HuH-7 (cell line): ENCODE measurements at places on chromosomes 3 and 15.
A peak's percentile ranks its signal among the peaks of the same experiment; 100 is the strongest.

- no peak for DNase-seq
Measured at GRCh38 chr3:123246866-123247265, 45.1 kb downstream of the SEC22A start.

DNA sequence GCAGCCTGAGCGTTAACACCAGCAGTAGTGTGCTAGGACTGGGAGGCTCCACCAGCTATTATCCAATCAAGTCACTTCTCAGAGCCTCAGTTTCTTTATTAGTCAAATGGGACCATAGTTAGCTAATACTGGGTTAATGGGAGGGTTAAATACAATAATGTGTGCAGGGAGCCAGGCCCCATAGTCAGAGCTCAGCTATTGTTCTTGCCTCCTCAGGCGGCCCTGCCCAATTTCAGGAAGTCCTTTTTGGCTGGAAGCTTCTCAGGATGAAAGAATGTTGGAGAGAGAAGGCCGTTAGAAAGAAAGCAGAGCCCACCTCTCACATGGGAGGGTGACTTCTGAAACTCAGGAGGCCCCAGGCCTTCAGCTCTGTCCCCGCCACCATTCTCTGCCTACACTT, 39.5 kb upstream of the SMAD6 start:
- no peak for DNase-seq

- DNase-seq: no peak
Measured at GRCh38 chr3:127115691-127116351, 77.1 kb upstream of the PRR23E start.

DNA sequence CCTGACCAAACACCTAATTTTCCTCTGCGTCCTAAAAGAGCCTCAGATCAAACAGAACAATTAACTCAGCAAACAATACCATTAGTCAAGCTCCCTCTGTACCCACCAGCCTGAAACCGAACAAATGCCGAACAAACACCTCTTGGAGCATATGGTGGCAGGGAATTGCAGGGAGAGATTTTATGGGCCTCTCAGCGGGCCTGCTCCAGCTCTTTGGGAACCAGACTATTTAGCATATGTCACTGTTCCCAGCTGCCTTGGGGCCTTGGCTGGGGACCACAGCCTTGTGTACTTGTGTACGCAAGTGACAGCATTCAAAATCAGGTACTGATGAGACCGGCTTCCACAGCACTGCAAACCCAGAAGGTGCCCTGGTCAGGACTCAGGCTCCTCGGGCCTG, 388.8 kb upstream of the PPP2R3A start:
- no peak for DNase-seq

GRCh38 chr3:46898321-46899150, 21.0 kb downstream of the PTH1R start:
- no peak for DNase-seq

DNA sequence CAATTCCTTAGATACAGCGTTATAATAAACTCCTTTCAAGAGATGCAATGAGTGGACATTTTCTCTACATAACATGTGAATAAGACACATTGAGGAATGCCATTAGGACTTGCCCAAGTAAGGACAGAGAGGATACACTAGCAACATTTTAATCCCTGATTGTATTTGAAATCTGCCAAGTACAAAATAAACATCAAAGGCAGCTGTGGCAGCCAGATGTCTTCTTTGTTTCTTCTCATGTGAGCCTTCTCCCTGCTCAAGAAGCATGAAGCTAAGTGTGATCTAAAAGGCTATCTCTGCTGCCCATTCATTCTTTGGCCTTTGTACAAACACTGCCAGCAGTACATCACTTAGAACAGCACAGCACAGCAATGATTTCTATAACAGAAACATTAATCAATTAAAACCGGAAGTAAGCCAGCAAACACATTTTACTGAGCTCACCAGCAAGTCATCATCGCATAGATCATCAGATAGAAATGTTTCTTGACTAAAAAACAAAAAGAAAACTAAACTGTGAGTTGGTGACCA, 364.0 kb downstream of the CNTN6 start:
- no peak for DNase-seq

DNA sequence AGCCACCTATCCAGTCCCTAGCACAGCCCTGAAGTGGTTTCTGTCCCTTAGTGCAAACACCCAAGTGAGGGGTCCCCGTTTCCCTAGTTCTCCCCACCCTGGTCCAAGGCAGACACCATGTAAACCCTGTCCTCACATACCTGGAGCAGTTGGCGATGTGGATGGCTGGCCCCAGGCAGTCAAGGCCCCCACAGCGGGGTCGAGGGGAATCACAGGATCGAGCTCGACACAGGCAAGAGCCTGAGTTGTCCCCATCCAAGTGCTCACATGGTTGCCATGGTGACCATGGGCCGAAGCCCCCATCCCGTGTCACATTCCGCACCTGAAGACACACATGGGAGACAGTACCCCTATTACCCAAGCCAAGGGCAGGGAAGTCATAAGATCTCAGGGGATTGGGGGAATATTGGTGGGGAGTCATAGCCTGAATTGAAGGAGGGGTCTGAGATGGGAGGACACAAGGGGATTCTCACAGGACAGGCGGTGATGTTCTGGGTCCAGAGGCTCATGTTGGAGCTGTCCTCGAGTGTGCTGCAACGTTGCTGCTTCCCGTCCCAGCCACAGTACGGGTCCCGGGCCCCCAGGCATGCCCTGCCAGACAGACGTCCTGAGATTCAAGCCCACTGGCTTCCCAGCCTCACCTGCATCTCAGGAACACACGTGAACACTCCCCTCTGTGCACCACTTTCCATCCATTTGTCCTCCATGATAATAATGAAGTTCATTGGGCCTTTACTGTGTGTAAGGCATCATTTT, 112.1 kb downstream of the SEMA5B start:
- no peak for DNase-seq

- DNase-seq: no peak
Measured at GRCh38 chr3:28250999-28251398, 9.6 kb downstream of the CMC1 start.

DNA sequence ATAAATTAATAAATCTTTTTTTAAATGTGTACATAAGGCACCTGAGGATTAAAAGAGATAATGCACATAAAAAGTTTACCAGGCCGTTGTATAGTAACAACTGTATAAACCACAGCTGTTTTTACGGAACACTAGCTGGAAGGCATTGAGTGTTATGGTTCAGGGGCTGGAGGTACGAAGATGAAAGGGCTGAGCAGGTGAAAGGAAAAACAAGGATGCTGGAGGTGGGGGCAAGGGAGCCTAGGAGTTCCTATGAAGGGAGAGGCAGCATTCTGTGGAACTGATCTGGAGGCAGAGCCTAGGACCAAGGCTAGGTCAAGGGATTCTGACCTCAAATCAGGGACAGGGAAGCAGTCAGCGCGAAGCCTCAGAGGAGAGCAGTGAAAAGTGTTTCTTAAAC, 8.0 kb downstream of the SEMA5B start:
- DNase-seq: no peak

GRCh38 chr3:58006661-58007060, 1.6 kb upstream of the FLNB start:
- no peak for DNase-seq

DNA sequence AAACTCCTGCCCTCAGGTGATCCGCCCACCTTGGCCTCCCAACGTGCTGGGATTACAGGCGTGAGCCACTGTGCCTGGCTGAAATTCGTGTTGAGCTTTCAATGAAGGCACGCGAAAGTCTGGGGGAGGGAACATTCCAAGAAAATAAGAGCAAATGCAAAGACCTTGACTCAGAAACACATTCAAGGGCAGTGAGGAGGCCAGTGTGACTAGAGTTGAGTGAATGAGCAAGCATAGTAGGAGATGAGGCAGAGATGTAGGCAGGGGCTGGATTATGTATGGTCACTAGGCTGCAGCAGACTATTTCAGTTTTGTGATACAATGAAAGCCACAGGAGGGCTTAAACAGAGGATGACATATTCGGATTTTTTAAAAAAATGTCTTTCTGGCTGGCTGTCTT, 67.0 kb downstream of the SCN11A start:
- DNase-seq: no peak

DNA sequence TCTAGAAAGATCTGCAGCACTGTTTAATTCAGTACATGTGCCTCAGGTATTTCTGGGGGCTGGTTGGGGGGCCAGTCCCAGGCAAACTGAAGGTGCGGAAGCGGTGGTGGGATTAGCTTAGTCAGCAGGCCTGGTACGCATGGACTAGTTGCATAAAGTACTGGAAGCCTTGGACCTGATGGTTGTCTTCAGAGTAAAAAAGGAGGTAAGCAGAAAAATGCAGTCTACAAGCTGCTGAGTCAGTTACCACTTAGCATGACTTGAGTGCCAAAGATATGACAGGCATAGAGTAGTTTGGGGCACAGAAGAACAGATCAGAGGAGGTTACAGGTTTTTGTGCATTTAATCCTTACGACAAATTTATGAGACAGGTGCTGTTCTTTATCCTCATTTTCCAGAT, 19.9 kb upstream of the GOLGA8J start:
- DNase-seq: no peak

GRCh38 chr15:92304223-92304975, 89.3 kb upstream of the ST8SIA2 start:
- no peak for DNase-seq

DNA sequence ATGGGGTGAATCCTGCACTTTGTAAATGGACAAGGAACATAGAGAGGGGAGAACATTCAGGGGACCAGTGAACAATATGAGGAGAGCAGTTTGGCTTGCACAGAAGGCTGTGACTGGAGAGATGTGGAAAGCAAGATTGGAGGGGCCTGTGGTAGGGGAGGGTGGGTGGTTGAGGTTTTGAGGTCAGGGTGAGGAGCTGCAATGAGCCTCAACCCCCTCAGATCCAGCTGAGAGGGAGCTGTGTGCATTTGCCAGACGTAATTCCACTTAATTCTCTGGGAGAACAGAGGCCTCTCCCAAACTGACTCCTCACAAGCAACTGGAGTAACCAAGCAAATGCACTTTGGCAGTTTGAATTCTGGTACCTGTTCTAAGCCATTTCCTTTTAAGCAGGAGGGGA, 253.1 kb upstream of the TRIM42 start:
- no peak for DNase-seq

DNA sequence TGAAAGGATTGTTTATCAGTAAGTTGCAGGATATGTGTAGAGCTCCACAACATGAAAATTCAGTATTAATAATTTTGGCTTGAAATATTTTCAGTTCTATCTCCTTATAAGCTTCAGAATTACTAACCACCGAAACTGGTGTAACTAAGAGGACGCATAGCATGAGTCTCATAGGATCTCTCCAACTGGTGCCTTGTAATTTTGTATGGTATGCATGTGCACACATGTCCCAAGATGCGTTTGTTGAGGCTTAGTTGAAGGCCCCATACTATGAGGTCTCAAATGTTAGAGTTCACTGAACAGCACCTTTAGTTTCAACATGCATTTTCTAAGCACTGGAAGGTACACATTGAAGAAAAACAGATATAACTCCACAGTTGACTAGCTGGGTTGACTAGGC, 195.4 kb downstream of the TP63 start:
- DNase-seq: no peak

DNA sequence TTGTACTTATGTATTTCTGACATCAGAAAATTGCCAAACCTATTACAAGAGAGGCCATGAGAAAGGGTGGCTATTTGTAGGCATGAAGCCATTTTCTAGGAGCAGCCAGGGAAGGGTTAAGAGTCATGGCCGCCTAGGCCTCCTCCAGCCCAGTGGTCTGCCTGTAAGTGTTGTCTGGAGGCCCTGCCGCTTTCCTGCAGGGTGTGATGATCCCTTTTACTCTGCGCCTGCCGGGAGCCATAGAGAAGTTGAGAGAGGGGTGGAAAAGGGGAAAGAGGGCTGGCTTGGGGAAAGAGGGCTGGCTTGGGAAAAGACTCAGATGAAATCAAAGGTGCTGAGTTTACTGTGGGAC, 29.1 kb upstream of the KCTD6 start:
- no peak for DNase-seq

DNA sequence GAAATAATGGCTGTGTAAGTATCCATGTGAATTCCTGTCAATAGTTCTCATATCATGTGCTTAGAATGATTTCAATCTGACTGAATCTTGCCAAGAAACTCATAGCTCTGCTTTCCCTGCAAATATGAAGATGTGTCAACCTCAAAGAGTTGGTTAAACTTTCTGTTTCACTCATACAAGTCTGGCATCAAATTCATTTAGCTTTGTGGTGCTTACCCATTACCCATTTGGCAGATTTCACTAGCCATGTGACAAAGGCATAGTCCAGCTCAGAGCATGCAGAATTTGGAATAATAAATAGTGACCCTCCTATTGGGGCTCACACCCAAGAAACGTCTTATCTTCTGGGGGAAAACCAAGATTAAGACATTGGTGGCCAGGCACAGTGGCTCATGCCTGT, 256.6 kb upstream of the TPRG1 start:
- no peak for DNase-seq

- no peak for DNase-seq
Measured at GRCh38 chr3:132084982-132085381, 50.2 kb upstream of the CPNE4 start.

GRCh38 chr3:166447513-166447912, 610.3 kb upstream of the BCHE start:
- no peak for DNase-seq

- DNase-seq: peak; percentile 70
Measured at GRCh38 chr15:99755692-99756409, 22.6 kb upstream of the LYSMD4 start.
